NCI-H1105 treated with DMSO at 0.1 percent for 48 hours (cell line): ENCODE measurements at places on chromosomes 3 and 15.

- no peak for DNase-seq
Observed at GRCh38 chr3:20890111-20890519, 704.1 kb upstream of the SGO1 start.

- DNase-seq, result peak; percentile 72
Observed at GRCh38 chr3:17412950-17413530, 329.4 kb downstream of the TBC1D5 start.

- DNase-seq, result no peak
Observed at GRCh38 chr3:34015204-34016142, 217.0 kb downstream of the PDCD6IP start.

DNA sequence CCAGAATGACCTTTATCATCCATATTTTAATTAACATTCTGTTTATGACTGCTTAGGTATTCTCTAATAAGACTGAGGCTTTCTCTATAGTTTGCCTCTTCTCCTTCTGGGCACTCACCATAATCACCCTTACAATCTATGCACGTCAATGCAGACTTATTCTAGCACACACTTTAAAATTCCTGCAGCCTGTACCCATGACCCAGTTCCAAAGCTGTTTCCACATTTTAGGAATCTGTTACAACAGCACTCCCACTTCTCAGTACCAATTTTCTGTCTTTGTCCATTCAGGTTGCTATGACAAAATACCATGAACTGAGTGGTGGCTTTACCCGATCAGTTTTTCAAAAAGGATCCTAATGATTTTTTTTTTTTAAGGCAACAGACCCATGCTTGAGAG is 103.5 kb downstream of the SOX14 start:
- no peak for DNase-seq

DNA sequence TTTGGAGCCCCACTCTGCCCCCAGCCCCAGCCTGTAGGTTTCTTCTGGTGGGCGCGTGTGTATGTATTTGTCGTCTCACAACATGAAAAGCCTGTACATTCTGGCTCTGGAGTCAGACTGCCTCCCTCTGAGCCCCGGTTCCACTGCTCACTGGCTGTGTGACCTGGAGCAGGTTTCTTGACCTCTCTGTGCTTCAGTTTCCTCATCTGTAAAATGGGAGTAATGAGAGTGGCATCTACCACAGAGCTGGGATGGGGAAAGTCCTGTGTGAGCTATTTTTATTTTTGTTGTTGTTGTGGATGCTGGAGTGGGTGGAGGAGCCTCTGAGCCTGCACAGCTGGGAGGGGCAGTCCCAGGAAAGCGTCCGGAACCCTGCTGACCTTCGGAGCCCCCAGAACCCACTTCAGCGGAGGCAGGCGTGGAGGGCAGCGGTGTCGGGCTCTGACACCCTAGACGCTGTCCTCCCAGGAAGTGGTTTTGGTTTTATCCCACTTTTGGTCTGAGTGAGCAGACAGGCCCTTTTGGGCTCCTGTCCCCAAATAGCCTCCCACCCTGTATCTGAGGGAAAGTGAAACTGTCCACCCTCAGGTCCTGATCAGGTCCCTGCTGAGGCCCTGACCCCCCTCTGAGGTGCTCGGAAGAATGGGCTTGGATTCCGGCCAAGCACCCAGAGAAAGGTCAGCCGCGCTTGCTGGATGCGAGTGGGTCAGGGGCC is 103.5 kb downstream of the CHSY1 start:
- no peak for DNase-seq

DNA sequence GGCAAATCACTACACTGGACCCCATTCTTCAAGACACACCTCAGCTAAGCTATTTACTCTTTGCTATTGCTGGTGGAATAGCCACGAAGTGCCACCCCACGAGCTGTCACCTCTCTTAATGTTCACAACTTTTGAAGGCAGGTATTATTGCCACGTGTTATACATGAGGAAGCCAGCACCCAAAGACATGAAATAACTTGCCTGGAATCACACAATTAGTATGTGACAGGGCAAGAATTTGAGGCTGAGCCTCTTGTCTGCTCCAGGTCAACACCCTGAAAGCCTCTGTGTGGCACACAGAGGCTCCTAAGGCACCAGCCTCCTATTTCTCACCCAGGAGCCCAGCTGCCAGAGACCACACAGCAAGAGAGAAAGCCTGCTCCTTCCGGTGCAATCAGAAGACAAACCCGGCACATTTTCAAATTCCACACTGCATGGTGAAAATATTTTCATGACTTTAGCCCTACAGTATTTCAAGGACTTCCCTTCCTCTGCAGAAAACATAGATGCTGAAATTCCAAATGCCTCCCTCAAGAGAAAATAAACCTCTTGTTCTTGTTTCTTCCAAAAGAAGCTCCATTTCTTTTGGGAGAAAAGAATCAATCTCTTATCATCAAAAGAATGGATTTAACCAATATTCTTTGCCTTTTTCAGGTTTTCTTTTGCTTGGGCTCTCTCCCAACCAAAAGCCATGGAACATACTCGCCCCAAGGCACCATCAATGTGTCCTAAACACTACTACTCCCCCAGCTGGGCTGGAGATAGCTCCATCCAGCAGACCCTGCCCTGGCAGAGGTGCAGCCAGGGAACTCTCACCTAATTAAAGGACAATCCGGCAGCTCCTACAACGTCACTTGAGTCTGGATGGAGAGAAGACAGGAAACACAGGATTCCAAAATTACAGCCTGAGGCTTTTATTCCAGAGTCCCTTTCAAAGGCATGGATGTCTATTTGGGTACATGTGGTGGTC is 84.7 kb upstream of the THBS1 start:
- DNase-seq, result no peak

- DNase-seq, result no peak
Observed at GRCh38 chr3:164732166-164732565, 346.1 kb downstream of the SI start.
